ENCODE measurements at places on chromosomes 7 and 10. TPM values are rescaled to one million over a fixed set of nuclear protein-coding genes. Genes with fewer than 3 reads are reported as not detected.

GRCh38 chr10:6351495-6351894, 148.8 kb downstream of the PFKFB3 start:
- no peak for DNase-seq

- no peak for DNase-seq
These were observed 45.8 kb downstream of the THSD7A start for GRCh38 chr7:11786186-11786585.

GRCh38 chr7:9869151-9869550, 1104.5 kb upstream of the PHF14 start:
- no peak for DNase-seq

DNA sequence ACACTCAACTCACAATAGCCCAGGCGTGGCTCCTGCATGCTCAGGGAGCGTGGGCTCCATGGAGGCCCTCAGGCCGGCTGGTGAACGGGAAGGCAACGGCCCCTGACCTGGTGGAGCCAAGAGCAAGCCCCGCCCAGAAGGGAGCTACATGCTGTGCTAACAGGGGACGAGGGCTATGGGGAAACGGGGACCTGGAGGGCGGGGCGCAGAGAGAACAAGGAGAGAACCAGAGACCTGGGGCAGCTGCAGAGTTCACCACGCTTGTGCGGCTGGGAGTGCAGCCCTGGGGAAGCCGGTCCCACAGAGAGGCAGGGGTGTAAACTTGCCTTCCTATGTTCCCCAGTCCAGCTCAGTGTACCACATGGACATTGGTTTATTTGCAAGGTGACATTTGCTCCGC, 69.2 kb upstream of the PPP2R2D start:
- peak; percentile 6 for DNase-seq

GRCh38 chr7:151683615-151684407, 164.1 kb upstream of the RHEB start:
- no peak for DNase-seq

Gene AMZ1
- total RNA-seq: not detected

Gene GSTO2
- total RNA-seq: 3.1 TPM

DNA sequence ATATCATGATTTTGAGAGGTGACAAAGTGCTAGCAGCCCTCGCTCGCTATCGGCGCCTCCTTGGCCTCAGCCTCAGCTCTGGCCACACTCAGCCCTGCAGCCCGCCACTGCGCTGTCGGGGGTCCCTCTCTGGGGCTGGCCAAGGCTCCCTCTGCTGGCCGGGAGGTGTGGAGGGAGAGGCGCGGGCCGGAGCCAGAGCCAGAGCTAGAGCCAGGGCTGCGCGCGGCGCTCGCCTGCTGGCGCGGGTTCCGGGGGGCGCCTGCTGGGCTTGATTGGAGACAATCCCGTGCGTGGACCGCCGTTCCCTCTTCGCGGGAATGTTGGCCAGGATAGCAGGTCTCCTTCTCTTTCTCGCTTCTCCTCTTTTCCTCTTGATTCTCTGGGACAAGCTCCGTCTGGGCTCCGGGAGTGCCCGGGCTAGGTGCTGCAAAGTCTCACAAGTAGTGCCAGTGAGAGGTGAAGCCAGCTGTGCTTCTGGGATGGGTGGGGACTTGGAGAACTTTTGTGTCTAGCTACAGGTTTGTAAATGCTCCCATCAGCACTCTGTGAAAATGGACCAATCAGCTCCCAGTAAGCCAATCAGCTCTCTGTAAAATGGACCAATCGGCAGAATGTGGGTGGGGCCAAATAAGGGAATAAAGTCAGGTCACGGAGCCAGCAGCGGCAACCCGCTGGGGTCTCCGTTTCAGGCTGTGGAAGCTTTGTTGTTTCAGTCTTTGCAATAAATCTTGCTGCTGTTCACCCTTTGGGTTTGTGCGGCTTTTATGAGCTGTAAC, 43.4 kb upstream of the ELMO1 start:
- DNase-seq: no peak

DNA sequence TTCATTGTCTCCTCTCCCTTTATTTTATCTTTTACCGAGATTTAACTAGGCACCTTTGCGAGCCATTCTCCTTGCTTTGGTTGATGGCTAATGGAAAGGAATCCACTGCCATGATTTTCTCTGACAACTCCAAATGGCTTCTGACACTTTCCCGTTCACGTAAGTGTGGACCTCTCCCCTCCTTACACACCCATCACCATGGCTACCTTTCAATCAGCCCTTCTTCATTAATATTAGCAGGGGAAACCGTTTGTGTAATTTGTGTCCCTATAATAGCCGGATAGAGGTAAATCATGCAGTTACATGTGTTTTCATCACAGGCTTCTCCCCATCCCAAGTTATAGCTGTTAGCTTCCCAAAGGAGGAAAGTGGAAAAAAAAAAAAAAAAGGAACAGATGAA, 767.3 kb downstream of the MAGI2 start:
- no peak for DNase-seq

GRCh38 chr10:14748441-14748840, 26.3 kb downstream of the FAM107B start:
- peak; percentile 84 for DNase-seq

GRCh38 chr7:155380221-155380861, 77.6 kb upstream of the EN2 start:
- peak; percentile 80 for DNase-seq

DNA sequence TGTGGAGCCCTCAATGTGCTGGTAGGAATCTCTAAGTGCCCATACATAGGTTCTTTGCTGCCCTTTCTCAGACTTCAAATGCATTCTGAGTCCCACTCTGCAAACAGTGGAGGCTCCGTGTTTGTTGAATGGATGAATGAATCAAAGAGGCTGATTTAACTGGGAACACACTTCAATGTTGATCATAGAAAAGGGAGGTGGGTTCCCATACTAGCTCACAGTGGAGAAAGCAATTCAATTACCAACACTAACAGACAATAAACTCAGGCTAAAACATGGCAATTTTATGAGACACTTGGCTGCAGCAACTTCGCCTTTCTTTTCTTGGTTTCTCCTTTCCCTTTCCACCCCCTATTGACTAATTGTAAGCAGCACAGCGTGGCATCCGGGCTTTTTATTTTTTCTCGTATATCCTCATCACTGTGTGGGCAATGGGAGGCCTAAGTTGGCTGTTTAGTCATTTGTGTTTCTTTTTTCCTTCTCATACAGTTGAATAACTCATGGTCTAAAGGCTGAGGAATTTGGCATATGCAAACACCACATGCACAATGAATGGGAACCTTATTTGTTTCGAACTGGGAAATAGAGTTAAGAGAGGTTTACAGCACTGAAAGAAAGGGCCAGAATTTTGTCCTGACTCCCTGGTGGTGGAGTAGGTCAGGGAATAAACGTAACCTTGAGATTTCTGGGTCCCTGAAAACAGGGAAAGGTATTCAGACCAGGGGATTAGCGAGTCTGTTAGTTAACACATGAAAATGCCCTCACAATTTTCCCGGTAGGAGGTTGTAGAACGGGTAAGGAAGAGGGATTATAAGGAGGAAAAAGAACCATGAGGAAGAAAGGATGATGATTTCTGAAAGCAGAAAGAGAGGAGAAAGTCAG, 858.5 kb downstream of the KCNMA1 start:
- no peak for DNase-seq

- no peak for DNase-seq
These were observed 186.6 kb downstream of the DNAJB6 start for GRCh38 chr7:157523371-157523765.

DNA sequence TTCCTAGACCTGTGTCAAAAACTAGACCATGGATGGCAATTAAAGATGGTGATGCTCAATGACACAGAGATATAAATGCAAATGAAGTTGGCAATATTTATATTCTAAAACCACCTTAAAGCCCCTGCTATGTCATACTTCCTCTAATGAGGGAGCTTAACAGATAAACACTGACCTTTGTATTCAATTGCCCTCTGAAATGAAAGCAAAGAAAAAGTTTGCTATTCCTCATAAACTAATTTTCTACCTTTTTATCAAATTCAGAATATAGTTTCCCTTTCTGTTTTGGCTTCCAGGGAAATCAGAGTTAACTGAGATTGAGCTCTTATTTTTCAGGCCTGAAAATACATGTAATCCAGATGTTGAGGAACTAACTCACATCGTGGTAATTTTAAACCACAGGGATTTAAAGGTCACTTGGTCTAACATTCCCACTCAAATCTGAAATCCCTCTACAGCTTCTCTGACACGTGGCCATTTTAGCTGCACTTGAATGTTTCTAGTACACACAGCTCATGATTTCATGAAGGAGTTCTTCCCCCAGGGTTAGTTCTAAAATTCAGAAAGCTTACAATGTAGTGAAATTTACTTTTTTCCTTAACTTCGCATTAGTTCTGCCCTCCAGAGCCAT, 37.9 kb upstream of the ABCB5 start:
- no peak for DNase-seq

GRCh38 chr7:111672901-111673300, 110.6 kb upstream of the IMMP2L start:
- no peak for DNase-seq

Gene C7orf33
- total RNA-seq: not detected

Gene CALD1
- 110 TPM for total RNA-seq

DNA sequence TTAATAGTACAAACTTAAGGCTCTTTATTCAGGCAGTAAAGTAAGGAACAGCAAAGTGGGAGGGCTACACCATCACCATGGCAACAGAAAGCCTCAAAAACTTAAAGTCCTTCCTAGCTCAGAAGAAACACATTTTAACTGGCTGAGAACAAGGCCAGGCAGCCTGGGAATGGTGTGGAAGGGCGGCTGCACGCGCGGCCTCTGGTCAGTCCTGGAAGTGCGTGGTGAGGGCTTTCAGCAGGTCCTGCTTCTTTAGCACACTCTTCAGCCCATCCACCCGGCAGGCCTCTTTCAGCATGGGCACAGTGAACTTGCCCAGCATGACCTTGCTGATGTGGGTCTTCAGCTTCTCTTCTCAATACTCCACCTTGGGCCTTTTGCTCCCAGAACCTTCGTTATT, 133.0 kb downstream of the CYP26A1 start:
- no peak for DNase-seq

Gene ENKUR
- 0.32 TPM for total RNA-seq

DNA sequence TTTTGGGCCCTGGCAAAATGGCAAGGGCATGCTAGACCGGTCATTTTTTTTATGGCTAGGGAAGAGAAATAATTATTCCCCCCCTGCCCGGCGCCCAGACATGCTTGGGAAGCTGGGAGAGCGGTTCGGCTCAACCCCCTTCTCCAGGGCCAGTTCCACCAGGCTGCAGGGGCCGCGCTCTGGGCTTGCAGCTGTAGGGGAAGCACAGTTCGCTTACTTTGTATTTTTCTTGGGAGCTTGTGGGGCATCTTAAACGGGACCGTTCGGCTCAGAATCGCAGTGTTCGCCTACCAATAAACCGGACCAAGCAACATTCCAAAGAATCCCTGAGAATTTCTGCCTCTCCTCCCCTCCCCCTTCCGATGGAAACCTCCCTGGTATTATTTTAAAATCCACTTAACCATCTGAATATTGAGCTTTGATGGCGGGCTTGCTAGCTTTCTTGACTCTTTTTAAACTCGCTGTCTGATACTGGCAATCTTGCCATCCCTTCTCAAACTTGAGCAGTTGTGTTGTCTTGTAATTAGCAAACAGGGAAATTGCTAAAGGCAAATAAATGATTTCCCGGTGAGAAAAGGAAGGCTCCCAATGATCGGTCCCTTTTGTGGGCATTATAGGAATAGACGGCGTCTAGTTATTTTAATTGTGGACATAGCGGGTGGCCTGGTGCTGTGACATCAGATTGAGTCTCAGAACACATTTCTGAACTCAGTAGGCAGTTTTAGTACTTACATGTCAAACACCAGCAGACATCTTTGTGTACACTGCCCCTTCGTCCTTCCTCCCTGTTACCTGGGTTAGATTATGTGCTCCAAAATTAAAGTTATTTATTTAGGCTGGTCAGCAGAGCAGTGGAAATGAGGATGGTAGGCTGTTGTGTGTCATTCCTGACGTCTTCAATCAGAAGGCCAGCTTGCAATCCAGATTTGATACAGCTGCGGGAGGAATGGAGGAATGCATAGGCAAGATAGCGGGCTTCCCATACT, 3.4 kb downstream of the TCF7L2 start:
- peak; percentile 61 for DNase-seq

Gene CFAP69
- total RNA-seq: 4.5 TPM

- DNase-seq: no peak
These were observed 12.8 kb downstream of the OR13A1 start for GRCh38 chr10:45302573-45302972.

GRCh38 chr10:25226775-25227682, 52.2 kb downstream of the GPR158 start:
- peak; percentile 57 for DNase-seq

- no peak for DNase-seq
These were observed 13.1 kb downstream of the CASP2 start for GRCh38 chr7:143300959-143301935.

DNA sequence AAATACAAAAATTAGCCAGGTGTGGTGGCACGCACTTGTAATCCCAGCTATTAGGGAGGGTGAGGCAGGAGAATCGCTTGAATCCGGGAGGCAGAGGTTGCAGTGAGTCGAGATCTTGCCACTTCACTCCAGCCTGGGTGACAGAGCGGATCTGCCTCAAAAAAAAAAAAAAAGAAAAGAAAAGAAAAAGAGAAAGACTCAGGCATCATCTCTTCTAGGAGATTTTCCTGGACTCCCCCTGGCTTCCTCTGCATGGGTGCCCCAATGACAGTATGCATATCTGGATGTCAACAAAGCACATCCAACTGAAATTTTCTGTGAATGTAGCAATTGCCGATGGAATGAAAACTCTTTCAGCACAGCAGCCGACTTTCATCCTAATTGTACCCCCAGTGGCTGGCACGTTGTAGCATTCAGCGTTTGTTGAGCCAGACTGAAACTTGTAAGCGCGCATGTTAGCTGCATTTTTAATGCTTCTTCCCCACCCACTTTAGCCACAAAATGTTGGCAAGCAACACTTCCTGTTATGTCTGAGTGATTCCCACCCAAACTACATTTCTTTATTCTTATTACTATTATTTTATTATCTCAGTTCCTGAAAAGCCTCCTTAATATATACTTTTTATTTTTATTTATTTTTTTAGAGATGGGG, 70.2 kb downstream of the PRTFDC1 start:
- DNase-seq: no peak

DNA sequence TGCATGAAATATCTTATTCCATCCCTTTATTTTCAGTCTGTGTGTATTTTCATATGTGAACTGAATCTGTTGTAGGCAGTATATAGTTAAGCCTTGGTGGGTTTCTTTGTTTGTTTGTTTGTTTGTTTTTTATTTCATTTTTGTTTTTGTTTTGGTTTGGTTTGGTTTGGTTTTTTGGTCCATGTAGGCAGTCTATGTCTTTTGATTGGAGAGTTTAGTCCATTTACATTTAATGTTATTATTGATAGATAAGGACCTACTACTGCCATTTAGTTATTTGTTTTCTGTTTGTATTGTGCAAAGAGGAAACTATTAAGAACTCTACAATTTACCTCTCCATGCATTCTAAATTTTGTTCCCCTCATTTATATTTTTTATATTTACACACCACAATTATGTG, 695.9 kb upstream of the GRM3 start:
- DNase-seq: no peak
